Stimulated activated CD8-positive, alpha-beta memory T cell treated with anti-CD3 and anti-CD28 coated beads, Interleukin-4, amount 100 ng/mL, for 48 hours (primary cell): ENCODE measurements at places on chromosomes 7 and 10.
A peak's percentile ranks its signal among the peaks of the same experiment; 100 is the strongest.

DNA sequence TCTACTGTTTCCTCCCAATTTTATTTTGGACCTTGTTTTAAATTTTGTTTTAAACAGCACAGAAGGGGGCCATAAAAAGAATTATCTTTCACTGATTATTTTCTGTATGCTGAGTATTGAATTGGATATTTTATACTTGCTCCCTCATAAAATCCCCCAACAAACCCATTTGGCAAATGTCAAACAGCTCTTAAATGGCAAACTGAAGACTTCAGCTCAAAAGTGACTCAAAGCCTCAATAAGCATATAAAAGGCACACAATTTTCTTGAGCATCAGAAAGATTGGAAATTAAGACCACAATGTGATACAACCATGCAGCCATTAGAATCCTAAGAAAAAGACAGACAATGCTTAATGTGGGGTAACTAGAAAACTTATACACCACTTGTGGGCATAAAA is 199.2 kb downstream of the SEMA3E start:
- no peak for DNase-seq

GRCh38 chr7:129882531-129882930 is 70.2 kb downstream of the UBE2H start:
- DNase-seq = no peak

DNA sequence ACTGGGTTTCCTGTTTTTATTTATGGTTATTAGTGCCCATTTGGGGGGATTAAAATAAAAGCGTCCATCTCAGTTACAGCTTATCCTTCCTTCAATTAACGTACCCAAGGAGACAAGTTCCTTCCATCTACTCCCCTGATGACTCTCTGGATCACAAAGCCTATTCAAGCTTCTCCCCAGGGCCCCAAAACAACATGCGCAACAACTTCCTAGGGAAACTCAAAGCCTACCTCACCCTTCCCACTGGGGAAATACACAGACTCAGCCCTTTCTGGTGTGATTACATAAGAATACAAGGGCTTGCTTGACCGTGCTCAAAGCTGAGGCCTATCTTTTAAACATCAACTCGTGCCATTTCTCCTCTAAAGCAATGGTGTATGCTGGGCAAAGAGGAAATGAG is 112.4 kb downstream of the CDK6 start:
- no peak for DNase-seq

- DNase-seq = no peak
Measured at GRCh38 chr7:68581417-68581816, 1016.9 kb upstream of the AUTS2 start.

- peak; percentile 25 for DNase-seq
Measured at GRCh38 chr7:3107889-3108570, 64.4 kb upstream of the CARD11 start.

DNA sequence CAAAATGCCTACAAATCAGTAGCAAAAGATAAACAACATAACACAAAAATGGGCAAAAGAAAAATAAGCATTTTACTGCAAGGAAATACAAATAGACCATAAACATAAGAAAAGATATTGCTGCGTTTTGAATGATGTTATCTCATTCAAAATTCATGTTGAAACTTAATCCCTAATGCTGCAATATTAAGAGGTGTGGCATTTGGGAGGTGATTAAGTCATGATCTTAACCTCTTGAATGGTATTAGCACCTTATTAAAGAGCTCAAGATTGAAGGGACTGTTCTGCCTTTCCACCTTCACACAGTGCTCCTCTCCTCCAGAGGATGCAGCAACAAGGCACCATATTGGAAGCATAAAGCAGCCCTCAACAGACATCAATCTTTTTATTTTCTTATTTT is 12.4 kb upstream of the TNKS2 start:
- no peak for DNase-seq

- DNase-seq = no peak
Measured at GRCh38 chr7:115332691-115333090, 410.8 kb downstream of the MDFIC start.

- DNase-seq = no peak
Measured at GRCh38 chr10:125984346-125984745, 88.0 kb downstream of the FANK1 start.

- DNase-seq = peak; percentile 31
Measured at GRCh38 chr7:127252778-127253280, at the start of gene GRM8. Gene GRM8, minus strand, starts transcription at chr7:127252941.

DNA sequence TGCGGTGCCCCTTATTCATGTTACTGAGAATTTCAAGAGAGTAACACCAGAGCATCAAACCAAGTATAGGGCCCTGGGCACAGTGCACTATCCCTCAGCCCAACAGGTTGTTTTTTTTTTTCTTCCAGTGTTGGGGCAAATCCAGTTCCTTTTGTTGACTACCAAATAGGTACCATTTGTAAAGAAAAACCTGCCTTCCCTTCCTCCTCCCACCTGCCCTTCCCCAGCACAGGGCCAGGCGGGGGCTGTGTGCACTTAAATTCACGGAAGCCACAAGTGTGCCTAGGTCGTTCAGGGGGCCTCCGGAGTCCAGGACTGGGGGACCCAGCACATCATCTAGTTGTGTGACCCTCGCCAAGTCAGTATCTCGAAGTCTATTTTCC is 595 bp upstream of the SFXN4 start:
- DNase-seq = no peak

- no peak for DNase-seq
Measured at GRCh38 chr10:57218382-57218781, 857.3 kb upstream of the ZWINT start.

DNA sequence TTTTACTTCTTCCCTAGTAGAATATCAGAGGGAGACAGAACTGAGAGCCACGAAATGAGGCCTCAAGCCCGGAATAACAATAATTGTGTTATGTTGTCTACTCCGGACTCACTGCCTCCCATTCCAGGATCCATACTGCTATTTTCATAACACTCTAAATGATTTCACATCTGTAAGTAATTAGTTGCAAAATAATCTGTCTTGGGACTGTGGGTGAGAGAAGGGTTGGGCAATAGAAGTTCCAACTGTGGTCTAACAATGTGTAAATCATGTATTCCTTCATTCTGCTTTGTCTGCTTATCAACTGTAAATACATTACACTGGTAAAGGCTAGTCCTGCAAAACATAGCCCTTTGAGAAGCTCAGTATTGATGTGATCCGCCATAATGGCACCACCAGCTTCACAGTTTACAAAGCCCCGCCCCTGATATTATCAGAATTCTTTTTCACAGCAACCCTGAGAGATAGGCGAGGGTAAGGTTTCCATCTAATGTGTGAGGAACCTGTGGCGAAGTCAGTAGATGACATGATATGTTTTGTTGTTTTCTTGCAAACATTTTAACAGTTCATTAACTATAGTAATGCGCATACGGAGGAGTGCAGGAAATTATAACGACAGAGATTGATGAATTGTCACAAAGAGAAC is 265.7 kb upstream of the BMPER start:
- DNase-seq = no peak

GRCh38 chr10:85922356-85923129 is 444.1 kb downstream of the GRID1 start:
- no peak for DNase-seq

DNA sequence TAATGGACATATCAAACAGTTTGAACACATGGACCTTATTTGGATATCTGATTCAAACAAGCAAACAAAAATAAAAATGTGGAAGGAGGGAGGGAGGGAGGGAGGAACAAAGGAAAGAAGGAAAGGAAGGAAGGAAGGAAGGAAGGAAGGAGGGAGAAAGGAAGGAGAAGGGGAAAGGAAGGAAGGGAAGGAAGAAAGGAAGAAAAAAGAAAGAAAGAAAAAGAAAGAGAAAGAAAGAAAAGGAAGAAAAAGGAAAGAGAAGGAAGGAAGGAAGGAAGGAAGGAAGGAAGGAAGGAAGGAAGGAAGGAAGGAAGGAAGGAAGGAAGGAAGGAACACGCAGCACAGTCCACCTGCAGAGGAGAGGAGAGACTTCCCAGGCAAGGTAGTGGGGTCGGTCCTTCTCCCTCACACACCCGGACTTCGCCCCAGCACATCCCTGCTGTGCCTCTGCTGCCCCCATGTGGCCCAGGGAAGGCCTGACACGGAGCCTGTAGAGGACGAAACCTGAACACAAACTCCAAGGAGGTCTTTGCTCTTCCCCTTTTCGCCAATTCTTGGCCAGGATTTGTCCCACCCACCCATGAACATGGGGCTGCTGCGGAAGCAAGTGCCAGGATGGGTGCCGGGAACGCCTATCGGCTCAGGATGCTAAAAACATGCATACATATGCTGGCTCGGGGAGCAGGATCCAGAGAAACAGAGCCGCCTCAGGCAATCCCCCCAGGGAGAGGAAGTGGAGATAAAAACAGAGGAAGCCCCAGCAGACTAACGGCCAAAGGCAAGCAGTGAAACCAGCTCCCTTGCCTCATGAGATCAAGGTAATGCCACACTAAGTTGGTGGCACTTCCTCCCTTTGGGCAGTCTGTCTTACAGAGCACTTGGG is 52.3 kb upstream of the DGKI start:
- DNase-seq = peak; percentile 88

DNA sequence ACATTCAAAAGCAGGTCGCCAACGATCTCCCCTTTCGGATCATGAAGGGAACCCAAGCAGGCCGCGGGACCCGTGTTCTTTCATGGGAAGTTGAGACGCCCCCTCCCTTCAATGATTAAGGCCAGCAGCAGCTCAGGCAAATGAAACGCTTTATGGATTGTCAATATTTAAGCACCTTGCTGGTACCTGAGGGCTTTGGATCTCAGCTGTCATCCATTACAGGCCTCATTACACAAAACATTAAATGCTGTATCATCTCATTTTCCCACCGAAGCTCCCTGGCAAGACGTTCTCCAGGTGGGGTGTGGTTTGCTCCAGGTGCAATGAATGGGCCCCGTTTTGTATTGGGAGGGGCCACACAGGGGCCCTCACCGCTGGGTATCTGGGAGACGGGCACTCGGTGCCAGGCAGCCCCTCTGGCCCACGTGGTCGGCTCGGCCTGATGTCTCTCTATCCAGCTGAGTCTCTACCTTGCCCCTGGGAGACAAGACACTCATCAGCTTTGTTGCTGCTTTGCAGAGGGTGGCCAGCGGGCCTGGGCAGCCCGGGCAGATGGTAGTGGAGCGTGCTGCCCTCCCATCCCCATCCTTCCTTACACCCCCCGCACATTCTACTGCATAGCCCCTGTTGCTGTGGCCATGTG is 456.1 kb upstream of the FOXK1 start:
- no peak for DNase-seq

DNA sequence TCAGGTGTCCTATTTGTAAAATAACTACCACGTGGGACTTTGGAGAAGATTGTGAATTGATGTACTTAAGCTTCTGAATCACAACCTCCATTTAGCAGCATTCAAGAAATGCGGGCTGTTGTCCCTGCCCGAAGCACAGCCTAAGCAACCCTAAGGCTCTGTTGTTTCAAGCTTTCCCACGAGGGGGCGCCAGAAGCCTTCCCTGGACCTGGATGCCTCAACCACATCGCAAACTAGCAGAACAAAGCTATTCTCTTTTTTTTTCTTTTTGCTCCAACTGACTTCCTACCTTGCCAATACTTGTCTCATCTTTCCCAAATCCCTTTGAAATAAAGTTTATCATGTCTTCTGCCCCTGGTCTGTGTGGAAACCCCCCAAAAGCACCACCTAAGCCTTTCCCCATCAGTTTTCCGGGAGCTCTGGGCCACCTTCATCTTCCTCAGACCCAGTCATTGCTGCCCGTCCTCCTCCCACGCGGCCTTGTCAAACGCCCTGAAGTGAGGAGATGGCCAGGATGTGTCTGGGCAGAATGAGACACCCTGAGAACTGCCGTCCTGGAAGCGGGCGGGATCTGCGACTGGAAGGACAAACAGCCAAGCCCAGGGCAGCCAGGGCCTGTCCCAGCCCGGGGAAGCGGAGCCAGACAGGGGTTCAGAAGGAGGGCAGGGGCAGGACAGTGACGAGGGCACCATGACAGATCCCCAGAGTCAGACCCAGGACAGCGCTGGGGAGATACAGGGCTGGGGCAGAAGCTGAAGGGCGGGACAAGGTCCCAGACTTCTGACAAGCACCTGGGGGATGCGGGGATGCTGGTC is 112.7 kb downstream of the SLIT1 start:
- peak; percentile 94 for DNase-seq
